ENCODE measurements at places on chromosomes 11 and 22.

- DNase-seq: peak; percentile 45
These were observed 10.5 kb upstream of the MCHR1 start for GRCh38 chr22:40668611-40669411.

- no peak for DNase-seq
These were observed 465.3 kb upstream of the TENM4 start for GRCh38 chr11:79906164-79906563.

DNA sequence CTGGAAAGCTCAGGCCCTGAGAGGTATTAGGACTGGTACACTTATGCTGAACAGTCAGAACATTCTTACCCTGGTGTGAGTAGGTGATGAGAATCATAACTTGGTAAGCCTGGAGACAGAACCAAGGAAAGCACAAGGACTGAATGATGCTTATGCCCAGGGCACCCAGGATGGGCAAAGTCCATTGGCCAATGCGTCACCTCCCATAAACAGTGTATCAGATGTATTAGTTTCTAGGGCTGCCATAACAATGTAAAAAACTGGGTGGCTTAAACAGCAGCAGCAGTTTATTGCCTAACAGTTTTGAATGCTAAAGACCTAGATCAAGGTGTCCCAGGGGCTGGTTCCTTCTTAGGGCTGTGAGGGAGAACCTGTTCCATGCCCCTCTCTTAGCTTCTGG lies 107.0 kb downstream of the FAR1 start:
- DNase-seq: no peak

GRCh38 chr11:102384419-102385079 lies 37.5 kb downstream of the BIRC2 start:
- DNase-seq: no peak

- DNase-seq: no peak
These were observed 727 bp upstream of the CSDC2 start for GRCh38 chr22:41560095-41560471.

DNA sequence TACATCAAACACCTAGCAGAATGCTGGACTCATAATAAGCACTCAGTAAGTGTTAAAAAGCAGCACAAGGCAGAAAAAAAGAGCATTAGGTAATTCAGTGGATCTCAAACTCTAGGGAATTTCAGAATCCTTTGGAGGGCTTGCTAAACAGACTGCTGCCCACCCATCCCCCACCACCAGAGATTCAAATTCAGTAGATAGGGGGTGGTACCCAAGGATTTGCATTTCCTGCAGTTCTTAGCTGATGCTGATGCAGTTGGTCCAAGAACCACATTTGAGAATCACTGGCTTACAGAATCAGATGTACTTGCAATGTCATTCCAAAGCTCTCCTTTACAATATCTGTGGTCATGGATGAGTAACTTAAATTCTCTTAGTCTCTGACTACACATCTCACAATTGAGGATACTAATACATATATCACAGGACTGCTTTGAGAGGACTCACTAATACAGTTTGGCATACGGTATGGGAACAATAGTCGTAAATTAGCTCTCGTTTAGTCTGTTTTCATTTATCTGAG lies 664.5 kb downstream of the KCNA4 start:
- no peak for DNase-seq

All from activated CD4-positive, alpha-beta memory T cell treated with anti-CD3 and anti-CD28 coated beads for 36 hours (primary cell).